ENCODE measurements at places on chromosomes 3 and 15.
A peak's percentile ranks its signal among the peaks of the same experiment; 100 is the strongest.

DNA sequence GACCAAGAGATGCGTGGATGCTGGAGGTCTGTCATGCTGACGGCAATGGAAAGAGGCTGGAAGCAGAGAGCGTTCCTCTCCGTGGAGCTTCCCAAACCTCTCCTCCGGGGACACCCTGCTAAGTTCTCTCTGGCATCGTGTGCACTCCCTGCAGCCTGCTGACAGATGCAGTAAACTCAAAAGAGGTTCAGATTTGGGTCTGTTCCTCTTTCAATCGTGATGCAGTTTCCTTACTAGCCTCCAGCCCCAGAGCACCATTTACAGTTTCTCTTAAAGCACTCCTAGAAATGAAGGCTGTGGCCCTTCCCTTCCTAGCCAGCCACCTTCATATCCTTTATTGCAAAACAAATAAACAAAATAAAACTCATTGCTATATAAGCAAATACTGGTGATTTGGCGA lies 47.3 kb upstream of the LRRC58 start:
- no peak for DNase-seq

GRCh38 chr15:33448151-33448550 lies 137.4 kb downstream of the RYR3 start:
- no peak for DNase-seq

- DNase-seq, result no peak
Measured at GRCh38 chr3:8997151-8997550, 33.9 kb upstream of the RAD18 start.

- no peak for DNase-seq
Measured at GRCh38 chr3:67783281-67784250, 129.2 kb upstream of the SUCLG2 start.

- peak; percentile 83 for DNase-seq
Measured at GRCh38 chr3:178382449-178383061, 153.7 kb upstream of the KCNMB2 start.

All from HS-27A (cell line).